ENCODE measurements at places on chromosomes 3 and 15.

DNA sequence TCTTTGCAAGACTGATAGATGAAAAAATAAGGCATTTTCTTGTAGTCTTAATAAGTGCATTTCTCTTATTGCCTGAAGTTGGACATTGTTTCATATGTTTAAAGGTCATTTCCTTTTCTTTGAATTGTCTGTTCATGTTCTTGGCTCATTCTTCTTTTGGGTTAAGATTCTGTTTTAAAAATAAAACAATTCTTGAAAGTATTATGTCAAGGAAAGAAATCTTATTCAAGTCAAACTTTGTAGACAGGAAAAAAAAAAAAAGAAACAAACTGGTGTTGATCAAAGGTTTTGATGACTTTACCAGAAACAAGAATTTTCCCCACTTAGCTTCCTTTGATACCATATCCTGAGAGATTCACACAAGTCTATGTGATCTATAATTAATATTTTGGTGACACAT is 132.9 kb upstream of the AADACL2 start:
- DNase-seq = no peak

GRCh38 chr3:72782521-72782920 is 65.7 kb downstream of the SHQ1 start:
- DNase-seq = no peak

GRCh38 chr15:42921342-42921731 is 759 bp upstream of the TTBK2 start:
- no peak for DNase-seq

DNA sequence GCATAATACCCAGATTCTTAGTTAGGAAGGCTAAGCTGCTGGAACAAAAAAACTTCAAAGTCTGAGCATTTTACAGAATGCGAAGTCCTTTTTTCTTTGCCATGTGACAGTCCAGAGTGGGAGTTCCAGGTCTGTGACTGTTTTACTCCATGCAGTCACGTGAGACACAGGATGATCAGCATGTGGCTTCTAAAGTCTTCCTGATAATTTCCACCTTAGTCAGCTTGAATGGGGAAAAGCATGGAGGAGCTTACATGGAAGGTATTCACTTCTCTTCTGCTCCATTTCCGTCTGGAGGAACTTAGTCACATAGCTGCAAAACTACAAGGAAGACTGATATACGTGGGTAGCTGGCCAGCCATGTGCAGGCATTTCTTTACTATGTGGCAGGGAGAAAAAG is 1.7 kb downstream of the SNTN start:
- no peak for DNase-seq

GRCh38 chr3:64505419-64505818 is 182.4 kb downstream of the ADAMTS9 start:
- no peak for DNase-seq

- DNase-seq = no peak
Observed at GRCh38 chr3:185959609-185960521, 22.1 kb upstream of the TRA2B start.

DNA sequence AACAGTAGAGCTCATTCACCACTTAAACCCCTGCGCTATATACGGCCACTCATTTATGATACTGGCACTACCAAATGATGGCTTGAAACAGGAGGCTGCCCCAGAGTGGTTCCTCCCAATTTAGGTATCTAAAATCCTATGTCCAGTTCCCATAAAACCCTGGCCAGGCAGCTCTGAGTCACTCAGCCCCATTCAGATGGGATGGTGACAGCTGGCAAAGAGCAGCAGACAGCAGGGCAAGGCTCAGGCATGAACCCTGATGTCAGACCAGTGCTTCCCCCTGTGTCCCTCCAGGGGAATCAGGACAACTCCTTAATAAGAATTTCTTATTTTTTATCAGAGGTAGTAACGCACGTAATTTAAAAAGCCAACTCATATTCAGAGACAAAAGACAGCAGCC is 77.2 kb upstream of the RNU6-1 start:
- no peak for DNase-seq

GRCh38 chr15:40593165-40593564 is 884 bp upstream of the KNL1 start:
- DNase-seq = no peak

DNA sequence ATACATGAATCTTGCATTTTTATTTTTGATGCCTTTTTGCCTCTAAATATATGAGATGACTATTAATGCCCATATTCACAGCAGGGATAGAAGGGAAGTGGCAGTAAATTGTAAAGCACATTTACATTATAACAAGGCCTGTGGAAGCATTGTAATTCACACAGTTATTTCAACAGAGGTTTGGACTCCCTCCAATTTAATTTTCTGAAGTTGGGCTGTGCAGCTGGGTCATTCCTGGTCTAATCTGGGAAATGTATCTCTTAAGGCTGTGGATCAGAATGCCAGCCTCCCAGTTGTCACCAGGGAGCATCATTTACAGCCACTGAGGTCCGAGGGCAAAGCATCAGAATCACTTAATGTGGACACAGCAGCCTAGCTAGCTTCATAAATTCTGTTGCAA is 434.5 kb downstream of the MFSD1 start:
- no peak for DNase-seq

DNA sequence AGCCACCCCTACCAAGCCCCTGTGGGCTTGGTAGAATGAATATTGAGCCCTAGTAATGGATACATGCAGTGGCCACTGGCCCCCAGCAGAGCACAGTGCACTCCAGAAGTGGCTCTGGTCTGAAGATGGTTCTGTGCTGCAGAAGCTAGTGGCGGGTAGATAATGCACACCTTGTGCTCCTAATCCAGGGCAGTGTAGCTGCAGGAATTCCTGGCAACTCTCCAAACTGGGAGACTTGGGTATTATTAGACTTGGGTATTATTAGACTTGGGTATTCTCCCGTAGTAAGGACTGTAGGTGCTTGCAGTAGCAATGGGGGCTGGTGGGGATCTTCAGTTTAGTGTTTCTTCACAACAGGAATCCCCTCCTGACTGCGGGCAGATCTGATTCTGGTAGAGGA is 34.7 kb downstream of the NUSAP1 start:
- DNase-seq = no peak

- DNase-seq = no peak
Observed at GRCh38 chr3:126685493-126685892, 18.5 kb upstream of the CHCHD6 start.

- DNase-seq = no peak
Observed at GRCh38 chr3:74891312-74891711, 276.9 kb upstream of the CNTN3 start.

DNA sequence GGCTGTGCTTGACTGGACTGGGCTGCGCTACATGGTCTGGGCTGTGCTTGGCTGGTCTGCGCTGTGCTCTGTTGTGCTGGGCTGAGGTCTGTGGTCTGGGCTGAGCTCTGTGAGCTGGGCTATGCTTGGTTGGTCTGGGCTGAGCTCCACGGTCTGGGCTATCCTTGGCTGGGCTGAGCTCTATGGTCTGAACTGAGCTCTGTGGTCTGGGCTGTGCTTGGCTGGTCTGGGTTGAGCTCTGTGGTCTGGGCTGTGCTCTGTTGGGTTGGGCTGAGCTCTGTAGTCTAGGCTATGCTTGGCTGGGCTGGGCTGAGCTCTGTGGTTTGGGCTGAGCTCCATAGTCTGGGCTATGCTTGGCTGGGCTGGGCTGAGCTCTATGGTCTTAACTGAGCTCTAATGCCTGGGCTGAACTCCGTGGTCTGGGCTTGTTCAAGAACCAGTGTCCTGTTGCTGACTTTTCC is 92.0 kb downstream of the PLXNA1 start:
- no peak for DNase-seq

GRCh38 chr15:42087926-42088800 is 6.2 kb downstream of the PLA2G4D start:
- no peak for DNase-seq

- no peak for DNase-seq
Observed at GRCh38 chr15:69753867-69754266, 301.2 kb downstream of the RPLP1 start.

DNA sequence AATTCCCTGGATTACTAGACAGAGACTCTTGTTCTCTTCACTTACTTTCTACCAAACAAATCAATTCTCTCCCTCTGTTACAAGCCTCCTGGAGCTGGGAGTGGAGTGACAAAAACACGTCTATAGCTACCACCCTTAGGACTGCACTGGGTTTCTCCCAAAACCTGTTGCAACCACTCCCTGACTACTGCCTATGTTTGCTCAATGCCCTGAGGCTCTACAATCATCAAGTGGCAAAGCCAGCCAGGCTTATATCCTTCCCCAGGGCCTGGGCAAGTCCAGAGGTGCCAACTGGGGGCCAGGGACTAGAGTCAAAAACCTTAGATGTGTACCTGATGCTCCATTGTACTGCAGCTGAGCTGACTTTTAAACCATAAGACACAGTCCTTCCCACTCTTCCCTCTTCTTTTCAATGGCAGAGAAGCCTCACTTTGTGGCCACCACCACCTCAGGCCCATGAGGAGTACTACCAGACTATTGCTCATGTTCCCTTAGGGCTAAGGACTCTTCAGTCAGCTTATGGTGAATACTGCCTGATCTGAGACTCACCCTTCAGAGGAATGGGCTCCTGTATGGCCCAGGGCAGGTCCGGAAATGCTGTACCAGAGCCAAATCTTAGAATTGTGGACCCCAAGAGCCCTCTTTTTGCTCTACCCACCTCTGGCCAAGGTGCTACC is 125.4 kb upstream of the PLCL2 start:
- no peak for DNase-seq

DNA sequence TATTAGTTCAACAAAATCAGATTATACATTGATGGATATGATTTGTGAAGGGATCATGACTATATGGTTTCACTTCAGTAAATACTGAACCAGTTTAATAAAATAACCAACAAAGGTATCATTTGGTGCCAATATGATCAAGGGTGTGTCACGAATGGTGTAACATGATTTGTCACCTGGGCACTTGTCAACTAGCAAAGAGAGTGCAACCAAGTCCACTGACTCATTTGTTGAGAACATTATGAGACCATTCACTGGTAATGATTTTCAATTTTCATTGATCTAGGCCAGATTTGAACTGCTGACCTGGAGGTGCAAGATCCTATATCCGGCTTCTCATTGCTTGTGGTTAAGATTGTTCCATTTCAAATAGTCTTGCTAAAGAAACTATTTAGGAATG is 1037.9 kb downstream of the ROBO2 start:
- DNase-seq = no peak

GRCh38 chr3:34284959-34285826 is 486.8 kb downstream of the PDCD6IP start:
- no peak for DNase-seq

GRCh38 chr15:93997071-93997658 is 234.2 kb upstream of the MCTP2 start:
- DNase-seq = no peak

GRCh38 chr3:52447512-52448355 is 2.8 kb upstream of the SEMA3G start:
- no peak for DNase-seq

GRCh38 chr3:2771193-2771592 is 339.0 kb downstream of the IL5RA start:
- DNase-seq = no peak

GRCh38 chr15:101615986-101616848 is 36.0 kb downstream of the TM2D3 start:
- peak; percentile 41 for DNase-seq

GRCh38 chr3:157134620-157135191 is 25.2 kb downstream of the CCNL1 start:
- DNase-seq = no peak

- no peak for DNase-seq
Observed at GRCh38 chr3:6631376-6631775, 229.5 kb upstream of the GRM7 start.

DNA sequence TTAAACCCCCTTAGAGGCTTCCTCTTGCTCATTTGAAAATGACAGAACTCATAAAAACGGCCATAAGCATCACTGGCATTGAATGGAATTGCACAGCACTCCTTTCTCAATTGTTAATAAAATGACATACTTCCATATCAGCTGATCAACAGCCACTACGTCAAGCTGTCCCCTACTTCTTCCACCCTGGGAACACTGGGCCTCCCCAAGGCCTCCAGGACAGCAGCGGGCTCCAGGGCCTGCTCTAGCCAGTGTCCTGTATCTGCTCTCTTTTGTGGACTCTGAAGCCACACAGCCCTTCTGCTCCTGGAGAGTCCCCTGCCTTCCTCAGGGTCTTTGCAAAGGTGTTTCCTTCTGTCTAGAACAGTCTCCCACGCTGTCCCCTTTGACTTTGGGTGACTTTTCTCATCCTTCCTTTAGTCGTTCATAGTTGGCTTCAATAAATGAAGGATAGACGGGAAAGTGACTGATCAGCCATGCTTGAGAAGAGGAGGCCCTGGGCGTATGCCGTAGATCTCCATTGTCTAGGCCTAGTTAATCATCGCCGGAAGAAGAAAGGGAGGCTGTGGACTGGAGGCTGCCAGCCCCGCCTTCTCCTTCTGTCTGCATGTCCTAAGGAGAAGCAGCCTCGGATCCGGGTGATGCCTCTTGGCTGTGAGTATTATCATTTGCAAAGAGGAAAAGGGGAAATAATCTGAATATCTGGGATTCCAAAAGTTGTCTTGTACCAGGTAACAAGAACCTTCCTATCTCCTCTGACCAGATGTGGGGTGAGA is 4.7 kb upstream of the THSD4 start:
- DNase-seq = no peak

- DNase-seq = no peak
Observed at GRCh38 chr3:63429905-63430304, 151.8 kb downstream of the SYNPR start.

- no peak for DNase-seq
Observed at GRCh38 chr3:98331329-98331728, 22.3 kb upstream of the OR5K4 start.

DNA sequence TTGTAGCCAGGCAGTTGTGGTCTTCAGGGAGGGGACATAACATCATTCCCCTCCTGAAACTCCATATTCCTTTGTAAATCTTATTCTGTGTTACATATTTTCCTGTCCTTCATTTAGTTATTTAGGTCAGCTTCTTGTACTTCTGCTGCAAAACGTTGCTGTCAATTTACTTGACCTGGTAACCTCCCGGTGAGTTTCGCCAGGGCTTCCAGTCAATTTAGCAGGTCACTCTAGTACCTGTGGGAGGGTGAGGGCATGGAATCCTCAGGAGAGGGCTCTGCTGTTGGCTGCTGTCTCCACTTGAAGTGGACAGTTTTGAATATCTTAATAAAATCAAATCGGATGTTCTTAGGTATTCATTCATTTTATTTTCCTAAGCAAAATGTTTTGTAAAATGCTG is 29.6 kb downstream of the FNDC3B start:
- no peak for DNase-seq

GRCh38 chr3:111921181-111921580 is 57.6 kb upstream of the ABHD10 start:
- DNase-seq = no peak

GRCh38 chr3:109563149-109563548 is 225.8 kb upstream of the DPPA4 start:
- no peak for DNase-seq

DNA sequence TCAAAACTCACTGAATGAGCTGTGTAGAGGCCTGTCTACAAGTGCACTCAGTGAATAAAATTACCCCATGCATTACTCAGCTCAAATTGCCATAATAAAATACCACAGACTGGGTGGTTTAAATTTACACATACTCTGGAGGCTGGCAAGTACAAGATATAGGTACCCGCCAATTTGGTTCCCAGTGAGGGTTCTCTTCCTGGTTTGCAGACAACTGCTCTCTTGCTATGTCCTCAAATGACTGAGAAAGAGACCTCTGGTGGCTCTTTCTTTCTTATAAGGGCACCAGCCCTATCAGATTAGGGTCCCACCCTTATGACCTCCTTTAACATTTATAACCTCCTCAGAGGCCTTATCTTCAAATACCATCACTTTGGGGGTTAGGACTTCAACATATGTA is 237.0 kb downstream of the CPNE4 start:
- DNase-seq = no peak

- DNase-seq = no peak
Observed at GRCh38 chr3:25386686-25387255, 41.3 kb upstream of the RARB start.
